Stimulated activated CD4-positive, alpha-beta T cell treated with anti-CD3 and anti-CD28 coated beads, TNF-alpha, amount 100 ng/mL, for 4 hours (primary cell): ENCODE measurements at places on chromosomes 7 and 10.

DNA sequence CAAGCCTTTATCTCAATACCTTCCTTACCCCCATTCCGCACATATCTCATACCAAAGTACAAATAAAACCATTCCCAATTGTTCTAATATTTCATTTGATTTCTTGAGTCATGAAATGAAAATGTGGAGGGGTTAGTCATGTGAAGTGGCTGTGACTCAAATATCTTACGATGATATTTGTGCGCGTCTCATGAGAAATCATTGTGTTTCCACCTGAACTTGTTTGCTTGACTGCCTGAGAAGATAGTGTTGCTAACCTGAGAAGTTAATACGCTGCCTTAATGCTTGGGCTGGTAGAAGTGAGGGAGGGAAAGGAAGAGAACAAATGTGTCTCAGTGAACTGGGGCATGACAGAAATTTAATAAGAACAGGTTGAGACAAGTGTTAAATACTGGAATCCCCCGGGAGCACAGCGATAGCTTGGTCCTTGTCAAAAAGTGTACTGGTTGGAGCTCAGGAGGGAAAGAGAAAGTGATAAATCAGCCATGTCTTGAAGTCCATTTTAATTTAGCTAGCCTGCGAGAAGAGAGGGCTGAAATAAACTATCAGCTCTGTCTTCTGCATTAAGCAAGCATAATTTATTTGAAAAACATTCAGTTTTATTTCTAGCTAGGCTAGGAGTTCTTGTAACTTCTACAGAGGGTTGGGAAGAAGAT is 7.2 kb upstream of the EPHA1 start:
- DNase-seq, result no peak

GRCh38 chr7:116231949-116232348 is 21.6 kb downstream of the TES start:
- DNase-seq, result no peak

DNA sequence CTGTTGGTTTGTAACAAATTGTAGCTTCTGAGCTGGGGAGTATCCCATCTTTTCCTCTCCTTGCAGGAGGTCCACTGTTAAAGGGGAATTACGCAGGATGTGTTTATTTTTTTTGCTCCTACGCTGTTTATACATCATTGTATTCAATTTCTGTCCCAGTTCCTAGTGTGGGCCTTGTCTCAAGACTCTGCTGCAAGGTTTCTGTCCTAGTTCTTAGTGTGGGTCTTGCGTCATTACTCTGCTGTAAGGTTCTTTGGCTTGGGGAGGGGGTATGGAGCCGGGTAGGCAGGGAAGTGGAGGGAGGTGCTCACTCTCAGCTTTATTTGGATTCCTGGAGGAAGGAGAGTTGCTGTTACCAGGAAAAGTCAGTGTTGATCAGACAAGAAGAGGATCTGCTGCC is 64.0 kb upstream of the TRIM8 start:
- DNase-seq, result no peak

DNA sequence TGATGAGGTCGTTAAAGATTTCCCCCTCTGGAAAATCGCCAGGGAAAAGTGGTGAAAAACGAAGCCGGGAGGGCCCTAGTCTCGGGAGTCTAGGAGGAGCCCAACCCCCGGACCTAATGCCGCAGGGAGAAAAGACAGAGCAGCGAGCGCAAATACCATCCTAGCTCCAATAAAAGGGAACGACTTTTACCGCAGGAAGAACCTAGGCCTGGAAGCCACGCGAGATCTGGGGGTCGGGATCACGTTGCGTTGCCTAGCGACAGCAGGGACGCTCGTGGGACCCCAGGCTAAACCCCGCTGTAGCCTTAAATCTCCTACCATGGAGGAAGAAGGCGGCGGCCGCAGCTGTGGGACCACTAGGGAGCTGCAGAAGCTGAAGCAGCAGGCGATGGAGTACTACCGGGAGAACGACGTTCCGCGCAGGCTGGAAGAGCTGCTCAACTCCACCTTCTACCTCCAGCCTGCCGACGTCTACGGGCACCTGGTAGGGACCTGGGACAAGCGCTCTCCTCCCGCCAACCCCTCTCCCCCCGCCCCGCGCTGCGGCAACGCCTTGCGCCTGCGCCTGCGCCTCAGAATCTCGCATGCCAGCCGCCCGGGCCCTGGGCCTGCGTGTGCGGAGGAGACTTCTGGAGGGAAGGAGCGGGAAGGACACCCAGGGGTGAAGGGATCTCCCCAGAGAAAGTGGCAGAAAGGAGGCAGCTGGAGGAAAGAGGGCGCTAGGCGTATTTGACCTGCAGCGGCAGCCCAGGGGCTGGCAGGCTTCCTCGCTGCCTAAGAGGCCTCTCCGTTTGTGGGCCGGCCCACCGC is at the start of gene ENO4:
Gene ENO4, plus strand, starts transcription at position 252 of the 810 bp plus-strand sequence. Its CDS starts 68 bp downstream, at position 320.
- DNase-seq, result no peak

- DNase-seq, result peak; percentile 13
Measured at GRCh38 chr7:3897430-3898372, 596.6 kb downstream of the SDK1 start.
